ENCODE measurements at places on chromosomes 1 and 21.

DNA sequence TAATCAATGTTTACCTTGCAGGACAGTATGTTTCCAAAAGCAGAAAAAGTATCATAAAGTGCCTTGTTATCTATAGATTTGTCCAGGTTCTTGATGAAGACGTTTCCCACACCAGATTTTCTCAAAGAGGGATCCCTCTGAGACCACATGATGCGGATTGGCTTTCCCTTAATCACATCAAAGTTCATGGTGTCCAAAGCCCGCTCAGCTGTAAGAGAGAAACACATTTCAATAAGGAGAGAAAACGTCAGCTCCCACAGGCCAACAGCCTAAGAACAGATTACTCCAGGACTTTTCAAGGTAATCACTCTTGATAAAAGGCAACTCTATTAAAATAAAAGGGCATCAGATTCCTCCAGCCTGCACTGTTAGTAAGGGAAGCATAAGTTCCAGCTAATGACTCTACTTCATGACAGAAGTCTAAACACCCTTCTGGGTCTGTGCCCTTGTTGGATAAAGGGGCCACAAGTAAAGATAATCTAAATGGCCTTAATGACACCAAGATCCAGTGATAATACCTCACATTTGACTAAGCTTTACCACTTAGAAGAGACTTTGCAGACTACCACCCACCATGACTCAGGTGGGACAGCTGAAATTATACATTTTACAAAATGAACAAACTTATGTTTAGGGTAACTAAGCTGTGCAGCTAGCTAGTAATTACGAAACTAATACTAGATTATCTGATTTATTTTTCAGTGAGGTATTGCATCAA is 4.1 kb downstream of the PABPC4 start:
- DNase-seq = no peak
- no peak overlapping the region for H3K4me3 ChIP-seq
- H3K27me3 ChIP-seq = no peaks in the 10 kb centered on the region
- H3K36me3 ChIP-seq = peaks cover 41% of the 10 kb centered on the region
- no peak overlapping the region for H3K27ac ChIP-seq
- peaks cover 23% of the 10 kb centered on the region for H3K4me1 ChIP-seq

DNA sequence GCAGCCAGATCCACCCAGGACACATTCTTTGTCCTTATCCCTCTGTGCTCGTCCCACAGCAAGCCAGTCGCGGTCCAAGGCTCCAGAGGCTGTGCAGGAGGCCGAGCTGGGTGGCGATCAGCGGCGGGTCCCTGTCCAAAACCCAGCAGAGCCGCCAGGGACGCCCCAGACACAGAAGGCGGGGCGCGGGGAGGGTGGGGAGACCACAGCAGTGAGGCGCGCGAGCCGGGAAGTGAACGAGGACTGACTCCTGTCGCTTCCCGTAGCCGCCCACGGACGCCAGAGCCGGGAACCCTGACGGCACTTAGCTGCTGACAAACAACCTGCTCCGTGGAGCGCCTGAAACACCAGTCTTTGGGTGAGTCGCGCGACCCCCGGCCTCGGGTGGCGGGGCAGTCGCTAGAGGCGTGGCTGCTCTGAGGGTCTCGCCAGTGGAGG is at the start of gene LGALS8:
LGALS8 (plus strand) TSS at position 279 of the 438 bp plus-strand sequence. CDS start 2,089 bp downstream, outside the sequence.
- peaks cover 18% of the 10 kb centered on the region for H3K36me3 ChIP-seq
- peaks cover 11% of the 10 kb centered on the region for H3K27me3 ChIP-seq
- peak; percentile 80 for DNase-seq
- H3K4me1 ChIP-seq = peaks cover 30% of the 10 kb centered on the region
- H3K4me3 ChIP-seq = peak within 1 kb of the TSS; percentile 95

DNA sequence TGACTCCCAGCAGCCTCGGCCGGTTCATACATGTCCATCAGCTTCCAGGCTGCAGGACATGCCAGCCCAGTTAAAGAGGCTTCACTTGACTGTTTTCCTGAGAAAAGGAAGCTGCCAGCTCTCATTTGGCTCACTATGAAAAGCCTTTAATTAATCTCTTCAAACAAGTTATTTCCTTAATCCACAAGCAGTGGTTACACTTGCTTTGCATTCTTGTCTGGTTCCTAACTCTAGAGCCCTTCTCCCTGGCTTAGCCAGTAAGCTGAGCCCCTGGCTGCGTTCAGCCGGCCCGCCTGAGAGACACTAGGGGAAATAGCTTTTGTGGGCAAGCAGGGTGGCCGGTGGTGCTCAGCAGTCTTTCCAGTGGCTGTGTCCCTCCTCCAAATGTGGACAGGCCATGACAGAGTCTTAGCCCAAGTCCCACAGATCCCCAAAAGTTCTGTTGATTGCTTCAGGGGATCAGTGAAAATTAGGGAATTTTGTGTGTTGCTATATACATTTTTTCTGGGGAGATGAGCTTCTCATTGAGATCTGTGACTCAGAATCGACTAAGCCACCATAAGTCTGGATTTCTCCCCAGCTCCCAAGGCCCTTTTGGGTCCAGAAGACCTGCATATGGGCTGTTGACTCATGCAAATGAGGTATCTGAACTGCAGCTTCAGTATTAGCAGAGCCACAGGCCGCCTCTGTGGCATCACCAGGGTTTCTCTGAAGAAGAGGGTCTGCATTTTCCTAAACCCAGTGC is 10.1 kb downstream of the ATF3 start:
- DNase-seq = no peak
- H3K4me3 ChIP-seq = no peak overlapping the region
- H3K36me3 ChIP-seq = no peaks in the 10 kb centered on the region

- H3K36me3 ChIP-seq = peaks cover 20% of the 10 kb centered on the region
- no peaks in the 10 kb centered on the region for H3K4me1 ChIP-seq
- no peak for DNase-seq
- H3K4me3 ChIP-seq = no peak overlapping the region
- H3K27ac ChIP-seq = no peak overlapping the region
- peaks cover 3% of the 10 kb centered on the region for H3K27me3 ChIP-seq
Observed at GRCh38 chr1:66386712-66387111, 147.2 kb upstream of the SGIP1 start.

DNA sequence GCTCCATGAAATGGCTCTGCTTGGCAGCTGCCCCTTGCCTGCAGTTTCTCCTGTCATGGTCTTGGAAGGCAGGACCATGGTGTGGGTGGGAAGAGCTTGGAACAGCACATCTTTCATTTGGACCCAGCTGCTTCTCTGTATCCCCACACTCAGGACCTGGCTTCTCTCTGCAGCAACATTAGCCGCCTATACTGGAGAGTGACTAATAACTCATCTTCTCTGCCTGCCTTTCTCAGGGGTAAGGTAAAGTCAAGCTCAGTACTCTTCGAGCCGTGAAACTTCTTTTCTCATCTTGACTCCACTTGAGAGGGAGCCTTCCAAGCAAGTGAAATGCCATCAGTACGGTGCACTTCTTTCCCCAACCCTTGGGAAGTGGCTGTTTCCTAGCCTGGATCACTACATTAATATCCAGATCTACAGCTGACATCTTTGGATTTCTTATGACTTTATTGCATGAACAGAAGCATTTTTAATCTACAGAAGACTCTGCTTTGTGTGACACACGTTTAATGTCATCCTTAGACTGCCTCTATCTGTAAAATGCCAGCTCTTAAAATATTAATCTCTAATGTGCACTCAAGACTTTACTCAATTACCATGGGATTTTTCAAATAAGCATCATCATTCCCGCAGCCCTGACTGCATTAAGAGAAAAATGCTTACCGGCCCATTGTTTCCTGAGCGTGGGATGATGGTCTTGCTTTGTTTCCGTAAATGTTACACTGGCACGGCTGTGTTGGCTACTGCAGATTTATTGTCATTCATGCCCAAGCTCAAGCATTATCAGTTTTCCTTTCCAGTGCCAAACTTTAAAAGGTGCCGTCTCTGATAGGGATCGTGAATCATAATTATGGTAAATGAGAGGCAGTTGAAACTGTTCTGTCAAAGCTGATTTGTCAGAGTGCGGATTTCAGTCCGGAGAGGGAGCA is 242.9 kb downstream of the HHAT start:
- H3K4me1 ChIP-seq = no peaks in the 10 kb centered on the region
- DNase-seq = no peak
- H3K4me3 ChIP-seq = no peak overlapping the region
- no peak overlapping the region for H3K27ac ChIP-seq
- H3K27me3 ChIP-seq = peaks cover 2% of the 10 kb centered on the region

- no peaks in the 10 kb centered on the region for H3K27me3 ChIP-seq
- peaks cover 16% of the 10 kb centered on the region for H3K36me3 ChIP-seq
- no peaks in the 10 kb centered on the region for H3K4me1 ChIP-seq
- H3K27ac ChIP-seq = no peak overlapping the region
Observed at GRCh38 chr1:12565966-12566352, 52.1 kb downstream of the DHRS3 start.

DNA sequence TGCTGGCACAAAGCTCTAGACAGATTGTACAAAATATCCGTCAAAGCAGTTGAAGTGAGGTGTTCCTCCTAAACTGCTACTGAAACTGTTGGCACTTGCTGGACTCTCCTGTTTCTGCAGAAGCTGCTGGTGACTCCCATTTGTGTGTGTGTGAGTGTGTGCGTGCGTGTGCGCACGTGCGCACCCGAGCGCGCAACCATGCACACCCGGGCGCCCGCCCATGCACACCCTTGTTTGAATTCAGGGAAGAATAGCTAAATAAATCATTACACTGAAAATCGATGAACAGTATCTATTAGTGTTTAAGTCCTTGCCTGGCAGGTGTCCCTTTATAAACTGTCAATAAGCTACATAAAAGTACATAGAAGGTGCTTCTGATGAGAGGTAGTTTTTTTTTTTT is 156.4 kb upstream of the B3GALT2 start:
- no peak overlapping the region for H3K27ac ChIP-seq
- H3K36me3 ChIP-seq = no peaks in the 10 kb centered on the region
- H3K4me3 ChIP-seq = no peak overlapping the region

DNA sequence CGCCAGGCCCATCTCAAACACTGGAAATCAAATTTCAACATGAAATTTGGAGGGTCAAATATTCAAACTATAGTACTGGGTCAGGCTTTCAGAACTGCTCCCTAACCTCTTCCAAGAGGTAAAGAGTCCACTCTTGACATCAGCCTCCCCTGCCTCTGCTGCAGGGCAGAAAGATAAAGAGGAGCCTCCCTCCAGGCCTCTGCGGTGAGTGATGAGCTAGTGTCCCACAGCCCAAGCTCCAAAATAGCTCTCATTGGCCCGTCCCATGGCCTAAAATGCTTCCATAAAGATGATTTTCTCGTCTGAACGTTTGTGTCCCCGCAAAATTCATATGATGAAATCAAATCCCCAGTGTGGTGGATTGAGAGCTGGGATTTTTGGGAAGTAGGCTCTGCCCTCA is 33.7 kb upstream of the CCSAP start:
- no peaks in the 10 kb centered on the region for H3K36me3 ChIP-seq
- H3K4me3 ChIP-seq = no peak overlapping the region
- no peaks in the 10 kb centered on the region for H3K4me1 ChIP-seq
- DNase-seq = no peak
